ENCODE measurements at places on chromosomes 1 and 21.

DNA sequence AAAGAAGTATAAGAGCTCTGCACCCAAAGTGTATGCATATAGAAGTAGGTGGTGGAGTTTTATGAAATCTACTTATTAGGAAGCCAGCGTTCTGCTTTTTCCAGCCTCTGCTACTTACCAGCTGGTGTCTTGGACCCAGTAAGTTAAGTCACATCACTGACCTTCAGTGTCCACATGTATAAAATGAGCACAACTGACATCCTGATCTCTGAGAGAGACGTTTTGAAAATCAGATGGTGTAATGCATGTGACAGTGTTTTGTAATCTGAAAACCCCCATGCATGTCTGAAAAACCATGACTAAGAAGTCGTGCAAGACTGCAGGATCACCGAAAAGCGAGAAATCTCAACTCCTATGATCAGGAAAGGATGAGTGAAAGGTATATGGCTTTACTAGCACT is 2.0 kb downstream of the CR1 start:
- no peak for DNase-seq

- no peak for DNase-seq
These were observed 111.3 kb downstream of the TGFBR3 start for GRCh38 chr1:91774520-91775203.

GRCh38 chr1:221622389-221622788 is 119.5 kb downstream of the DUSP10 start:
- no peak for DNase-seq

DNA sequence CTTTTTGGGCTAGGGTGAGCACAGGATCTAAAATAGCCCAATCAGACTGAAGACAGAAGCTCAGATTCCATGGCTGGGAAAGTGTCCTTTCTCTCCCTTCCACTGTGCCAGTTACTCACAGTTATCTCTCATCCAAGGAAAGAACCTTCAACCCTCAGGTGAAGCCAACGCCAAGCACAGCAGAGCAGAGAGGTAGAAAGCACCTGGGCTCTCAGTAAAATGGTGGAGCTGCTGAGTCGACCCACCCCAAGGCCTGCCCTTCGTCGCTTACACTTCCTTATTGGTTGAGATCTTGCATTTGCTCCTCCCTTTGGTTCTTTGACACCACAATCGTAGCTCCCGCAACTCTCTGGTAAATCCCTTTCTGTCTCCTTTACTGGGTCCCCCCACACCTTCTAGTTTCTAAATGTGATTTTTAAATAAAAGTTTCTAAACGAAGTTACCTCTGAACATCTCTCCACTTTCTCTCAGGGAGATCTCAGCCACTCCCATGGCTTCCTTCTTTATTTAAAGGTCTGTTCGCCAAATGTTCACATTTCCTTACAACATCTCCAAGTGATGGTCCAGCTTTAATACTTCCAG is 27.5 kb upstream of the SLC30A1 start:
- DNase-seq, result peak; percentile 4

DNA sequence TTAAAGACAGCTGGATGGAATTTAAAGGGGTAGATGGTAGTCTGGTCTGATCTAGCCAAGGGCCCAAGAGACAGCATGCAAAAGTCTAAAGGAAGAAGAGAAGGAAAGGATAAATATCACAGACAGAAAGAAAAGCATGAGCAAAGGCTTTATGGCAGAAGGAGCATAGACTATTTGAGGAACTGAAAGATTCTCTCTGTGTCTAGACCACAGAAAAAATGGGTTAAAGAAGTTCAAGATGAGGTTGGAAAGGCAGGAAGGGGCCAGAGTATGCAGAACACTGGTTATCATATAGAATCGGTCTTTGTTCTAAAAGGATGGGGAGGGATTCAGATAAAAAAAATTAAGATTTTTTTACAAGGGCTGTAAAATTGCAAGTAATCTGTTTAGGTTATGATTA is 136.8 kb upstream of the SGIP1 start:
- DNase-seq, result no peak

DNA sequence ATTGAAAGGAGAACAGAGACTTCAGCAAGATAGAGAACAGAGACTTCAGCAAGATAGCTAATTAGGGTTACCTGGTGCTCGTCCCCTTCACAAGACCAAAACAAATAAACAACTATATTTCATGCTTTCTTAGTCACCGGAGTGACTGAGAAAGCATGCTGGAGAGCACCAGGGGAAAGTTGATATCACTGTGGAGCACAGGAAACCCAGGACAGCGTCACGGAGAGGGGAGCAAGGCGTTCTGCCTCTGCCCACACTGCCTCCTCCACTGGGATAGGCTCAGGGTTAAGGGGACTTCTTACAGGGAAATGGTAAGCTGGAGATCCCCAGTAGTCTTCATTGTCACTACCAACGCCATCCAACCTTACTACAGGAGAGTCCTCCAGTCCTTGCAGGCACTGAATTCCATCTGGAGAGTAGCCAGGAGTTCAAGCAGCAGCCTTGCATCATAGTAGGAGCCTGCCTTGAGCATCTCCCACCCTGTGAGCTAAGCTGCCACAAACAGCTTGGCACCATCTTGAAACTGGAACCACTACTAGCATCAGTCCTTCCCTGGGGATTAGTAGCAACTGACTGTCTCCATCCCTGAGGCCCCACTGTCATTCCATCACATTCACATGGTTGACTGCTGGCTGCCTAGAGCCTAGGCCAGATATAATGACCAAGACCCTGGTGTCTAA is 239.4 kb downstream of the PLPP3 start:
- no peak for DNase-seq

DNA sequence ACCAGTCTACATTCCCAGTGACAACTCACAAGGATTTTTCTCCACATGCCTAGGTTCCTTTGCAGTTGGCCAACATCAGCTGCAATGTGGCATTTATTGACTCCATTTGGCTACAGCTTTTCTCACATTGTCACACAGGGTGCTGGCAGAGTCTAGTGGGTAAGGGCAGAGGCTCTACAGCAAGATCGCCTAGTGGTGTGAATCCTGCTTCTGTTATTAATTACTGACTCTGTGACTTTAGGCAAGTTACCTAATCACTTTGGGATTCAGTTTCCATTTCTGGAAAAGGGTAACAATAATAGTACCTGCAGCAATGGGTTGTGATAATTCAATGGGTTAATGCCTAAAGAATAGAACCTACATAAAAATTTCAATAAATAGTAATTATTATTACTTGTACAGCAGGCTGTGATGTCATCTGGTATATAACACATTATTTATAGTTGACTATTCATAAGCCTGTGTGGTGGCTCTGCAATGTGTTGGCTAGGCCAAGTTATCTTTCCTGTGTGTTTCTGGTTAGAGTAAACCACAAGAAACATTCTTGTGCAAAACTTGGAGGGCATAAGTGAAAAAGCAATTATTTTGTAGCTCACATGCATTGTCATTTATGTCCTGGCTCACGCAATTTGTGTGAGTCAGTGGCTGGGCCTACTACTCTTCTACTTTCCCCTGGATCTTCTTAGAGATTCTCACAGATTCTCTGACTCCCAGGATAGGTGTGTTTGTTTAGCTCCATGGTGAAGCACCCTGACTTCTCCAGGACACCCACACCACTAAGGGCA is 59.5 kb downstream of the PTGS2 start:
- DNase-seq, result no peak

Data from activated T-helper 9 cell treated with anti-CD3 and anti-CD28 coated beads, Interleukin-2, amount 50 U/mL, for 16 hours (primary cell).